ENCODE measurements at places on chromosomes 13 and 19. TPM values are rescaled to one million over a fixed set of nuclear protein-coding genes. Genes with fewer than 3 reads are reported as not detected.

DNA sequence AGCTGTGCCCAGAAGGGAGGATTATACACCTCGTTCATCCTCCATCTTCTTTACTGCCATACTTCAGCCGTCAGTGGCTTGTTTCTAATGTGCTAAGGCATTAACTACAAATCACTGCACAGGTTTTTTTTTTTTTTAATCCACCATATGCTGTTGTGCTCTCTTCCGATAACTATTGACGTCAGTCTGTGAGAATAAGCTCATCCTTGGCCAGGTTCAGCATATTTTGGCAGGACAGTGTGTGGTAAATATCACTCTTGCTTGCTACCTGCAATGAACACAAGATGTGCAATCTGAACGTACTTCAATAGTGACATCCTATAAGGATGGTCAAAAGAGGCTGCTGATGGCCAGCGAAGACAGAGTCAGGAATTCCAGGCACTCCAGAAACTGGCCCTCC, 2030.7 kb upstream of the PCDH20 start:
- no peak for DNase-seq

DNA sequence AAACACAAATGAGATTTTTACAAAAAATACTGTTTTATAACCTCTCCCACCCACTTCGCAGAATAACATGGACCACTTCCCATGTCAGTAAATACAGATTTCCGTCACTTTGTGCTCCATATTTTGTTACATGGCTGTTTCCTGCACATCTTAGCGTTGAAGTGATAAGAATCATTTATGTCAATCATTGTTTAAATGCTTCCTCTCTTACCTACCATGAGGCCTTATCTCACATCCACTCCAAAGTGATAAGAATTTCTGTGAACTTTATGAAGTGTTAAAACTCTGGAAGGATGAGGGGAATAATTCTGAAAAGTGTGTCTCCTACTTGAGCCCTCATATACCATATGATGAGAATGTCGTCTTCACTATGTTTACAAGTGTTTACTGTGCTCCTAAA, 36.6 kb upstream of the IL17D start:
- DNase-seq = no peak

The POU4F1 gene
- total RNA-seq = 0.85 TPM

DNA sequence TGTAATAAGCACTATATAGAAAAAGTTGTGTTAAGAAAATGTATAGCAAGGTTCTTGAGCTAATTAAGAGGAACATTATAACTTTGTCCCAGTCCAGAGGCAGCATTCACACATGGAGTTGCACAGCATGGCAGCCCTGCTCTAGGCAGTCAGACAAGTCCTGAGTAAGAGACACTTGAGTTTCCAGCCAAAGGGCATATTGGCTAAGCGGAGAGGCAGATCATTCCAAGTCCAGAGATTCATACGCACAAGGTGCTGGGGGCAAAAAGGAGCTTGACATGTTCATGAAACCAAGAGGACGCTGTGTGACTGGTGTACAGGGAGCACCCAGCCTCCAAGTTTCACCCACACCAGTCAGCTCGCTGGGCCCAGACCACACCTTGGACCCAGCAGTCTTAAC, 232.6 kb upstream of the IPO5 start:
- no peak for DNase-seq

The PSG2 gene
- not detected for total RNA-seq

- DNase-seq = no peak
Observed at GRCh38 chr19:5951338-5951861, 26.5 kb downstream of the RANBP3 start.

The CACNG6 gene
- total RNA-seq = not detected

DNA sequence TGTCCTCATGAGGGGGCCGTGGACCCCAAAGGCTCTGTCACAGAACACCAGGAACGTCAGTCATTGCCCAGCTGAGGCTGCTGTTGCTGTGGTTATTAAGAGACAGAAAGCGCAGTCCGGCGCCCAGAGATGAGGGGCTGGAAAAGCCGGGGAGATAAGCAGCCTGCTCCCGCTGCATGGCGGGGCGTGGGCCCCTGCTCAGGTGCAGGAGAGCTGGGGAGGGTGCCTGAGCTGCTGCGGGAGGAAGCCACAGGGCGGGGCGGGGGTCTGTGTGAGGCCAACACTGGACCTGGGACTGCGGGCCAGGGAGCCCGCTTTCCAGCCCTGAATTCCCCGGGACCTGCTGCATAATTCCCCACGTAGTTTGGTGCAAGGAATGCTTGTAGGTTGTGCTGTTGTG, 11.3 kb downstream of the SOX1 start:
- no peak for DNase-seq

The MED29 gene
- total RNA-seq = 23.2 TPM

The ZNF578 gene
- total RNA-seq = 0.43 TPM

The SOHLH2 gene
- not detected for total RNA-seq

The WASF3 gene
- total RNA-seq = 17.2 TPM

- DNase-seq = peak; percentile 74
Observed at GRCh38 chr19:17778968-17779929, 15.7 kb upstream of the B3GNT3 start.

DNA sequence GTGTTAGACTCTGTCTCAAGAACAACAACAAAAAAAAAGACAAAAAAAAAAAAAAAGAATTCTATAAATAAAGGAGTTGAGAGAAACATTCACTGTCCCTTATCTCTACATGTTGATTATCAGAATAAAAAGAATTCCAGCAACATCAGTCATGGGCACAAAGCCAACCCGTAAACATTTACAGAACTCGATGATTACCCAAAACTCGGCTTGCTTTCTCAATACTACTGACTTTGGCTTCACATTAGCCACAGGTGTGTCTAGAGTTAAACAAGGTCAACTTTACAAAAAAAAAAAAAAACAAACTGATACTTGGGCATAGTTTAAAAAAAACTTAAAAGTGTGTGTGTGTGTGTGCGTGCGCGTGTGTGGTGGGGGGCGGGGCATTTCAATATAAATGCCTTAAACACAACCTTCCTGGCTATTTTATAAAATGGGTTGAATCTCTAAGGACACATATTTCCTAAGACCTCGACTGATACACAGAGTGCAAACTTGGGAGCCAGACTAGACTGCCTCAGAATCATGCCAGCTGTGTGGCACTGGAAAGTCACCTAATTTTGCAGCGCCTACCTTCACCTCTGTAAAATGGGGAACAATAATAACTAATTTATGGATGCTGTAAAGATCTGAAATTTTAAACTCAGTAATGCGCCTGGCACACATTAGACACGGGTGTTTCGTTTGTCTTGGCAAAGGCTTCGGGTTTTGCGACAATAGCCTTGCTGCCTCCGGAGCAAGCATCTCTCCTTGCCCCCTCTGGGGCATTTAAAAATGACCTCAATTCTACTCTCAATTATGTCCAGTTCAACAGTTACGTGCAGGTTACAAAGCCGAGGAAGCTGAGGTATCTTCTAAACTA, 922 bp downstream of the EBPL start:
- DNase-seq = no peak

The LGI4 gene
- total RNA-seq = not detected

- no peak for DNase-seq
Observed at GRCh38 chr19:58498316-58499020, 13.3 kb downstream of the SLC27A5 start.

DNA sequence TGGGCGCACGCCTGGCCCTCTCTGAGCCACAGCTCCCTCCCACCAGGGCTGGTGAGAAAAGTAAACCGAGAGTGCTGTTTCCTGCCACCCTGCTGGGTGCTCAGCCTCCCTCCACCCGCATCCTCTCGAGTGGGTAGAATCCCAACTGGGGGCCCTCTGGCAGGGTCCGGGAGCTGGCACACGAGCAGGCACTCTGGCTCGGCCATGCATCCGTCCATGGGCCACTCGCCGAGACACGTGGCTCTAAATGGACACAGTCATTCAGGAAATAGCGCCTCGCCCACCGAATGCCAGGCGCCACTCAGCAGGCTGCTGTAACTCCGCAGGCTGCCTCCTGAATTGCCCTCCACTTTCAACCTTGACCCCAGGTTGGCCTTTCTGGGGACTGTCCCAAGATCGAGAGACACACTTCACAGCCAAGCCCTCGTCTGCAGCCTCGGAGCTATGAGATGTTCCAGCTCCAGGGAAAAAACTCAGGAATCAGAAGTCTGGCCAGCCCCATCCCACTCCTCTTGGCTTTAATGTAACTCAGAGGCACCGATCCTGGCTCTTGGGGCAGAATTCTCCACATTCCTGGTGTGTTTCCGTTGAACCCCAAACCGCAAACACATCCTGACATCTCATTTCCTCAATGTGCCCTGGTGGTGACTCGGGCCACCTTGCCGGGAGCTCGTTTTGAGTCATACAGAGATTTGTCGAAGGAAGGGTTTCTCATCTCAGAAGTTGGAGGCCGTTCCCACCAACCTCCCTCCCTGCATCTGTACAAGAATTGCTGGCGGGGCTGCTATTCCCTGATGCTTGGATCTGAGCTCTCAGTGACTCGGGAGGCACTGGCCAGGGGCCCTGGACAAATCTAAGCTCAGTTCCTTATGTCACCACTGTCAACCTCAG, 14.1 kb downstream of the KLF2 start:
- no peak for DNase-seq

- DNase-seq = peak; percentile 82
Observed at GRCh38 chr13:33794576-33794975, 23.4 kb upstream of the RFC3 start.

The MAMSTR gene
- 0.35 TPM for total RNA-seq

DNA sequence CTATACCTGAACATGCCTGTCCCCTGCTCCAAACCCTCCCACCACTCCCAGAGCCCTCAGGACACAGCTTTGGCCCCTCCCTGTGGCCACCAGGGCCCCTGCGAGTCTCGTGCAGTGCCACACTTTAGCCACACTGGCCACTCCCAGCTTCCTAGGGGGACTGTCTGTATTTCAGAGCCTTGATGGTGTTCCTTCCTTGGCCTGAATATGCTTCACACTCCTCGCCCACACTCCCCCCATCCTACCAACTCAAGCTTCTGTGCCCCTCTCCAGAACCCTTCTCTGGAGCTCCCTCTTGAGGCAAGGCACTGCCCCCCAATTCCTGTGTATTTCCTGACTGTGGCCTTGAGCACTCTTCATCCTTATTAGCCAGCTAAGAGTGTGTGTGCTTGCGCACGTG, 80.2 kb downstream of the DPF1 start:
- DNase-seq = peak; percentile 9

DNA sequence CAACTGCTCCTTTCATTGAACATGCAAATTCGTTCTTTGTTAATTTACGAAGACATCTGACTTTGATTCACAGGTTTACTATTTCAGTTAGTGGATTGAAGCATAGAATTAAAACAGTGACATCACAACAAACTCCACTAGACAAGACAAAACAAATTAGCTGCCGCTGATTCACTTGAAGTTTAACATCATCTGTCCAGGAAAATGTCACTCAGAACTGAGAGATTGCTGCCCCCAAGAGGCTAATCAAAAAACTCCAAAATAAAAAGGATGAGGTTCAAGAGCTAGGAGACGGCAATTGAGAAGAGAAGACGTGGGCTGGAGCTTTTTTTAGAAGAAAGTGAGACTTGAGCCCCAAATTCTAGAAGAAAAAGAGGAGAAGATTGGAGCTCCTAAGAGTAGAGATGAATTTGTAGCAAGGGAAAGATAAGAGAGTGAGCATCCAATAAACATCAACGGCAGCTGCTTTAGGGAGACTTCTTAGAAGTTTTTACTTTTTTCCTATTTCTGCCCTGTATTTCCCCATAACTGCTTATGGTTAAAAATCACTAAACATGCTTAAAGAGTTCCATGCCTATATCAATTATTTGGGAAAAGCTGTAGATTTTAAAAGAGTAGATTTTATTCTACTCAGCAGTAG, 40.8 kb upstream of the TPP2 start:
- peak; percentile 78 for DNase-seq

The SNAPC2 gene
- total RNA-seq = 16.7 TPM

GRCh38 chr13:73902296-73902695, 231.9 kb downstream of the KLF12 start:
- DNase-seq = no peak

GRCh38 chr13:47831265-47831664, 169.8 kb downstream of the SUCLA2 start:
- no peak for DNase-seq

GRCh38 chr13:74966814-74967424, 515.0 kb downstream of the TBC1D4 start:
- peak; percentile 40 for DNase-seq

The PCCA gene
- total RNA-seq = 9.7 TPM

DNA sequence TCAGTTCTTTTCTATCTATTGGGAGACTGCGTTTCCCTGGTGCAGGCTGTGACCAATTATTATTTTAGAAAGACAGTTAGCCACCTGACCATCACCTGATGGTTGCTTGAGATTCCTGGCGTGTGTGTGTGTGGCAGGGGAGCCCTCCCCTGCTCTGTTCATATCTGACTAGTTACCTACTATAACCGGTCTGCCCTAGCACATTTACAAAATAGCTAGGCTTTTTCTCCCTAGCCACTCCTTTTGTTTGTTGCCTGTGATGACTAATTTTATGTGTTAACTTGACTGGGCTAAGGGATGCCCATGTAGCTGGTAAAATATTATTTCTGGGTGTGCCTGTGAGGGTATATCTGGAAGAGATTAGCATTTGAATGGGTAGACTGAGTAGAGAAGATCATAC, 76.9 kb downstream of the OLFM4 start:
- DNase-seq = no peak

The LACC1 gene
- total RNA-seq = 1.8 TPM

DNA sequence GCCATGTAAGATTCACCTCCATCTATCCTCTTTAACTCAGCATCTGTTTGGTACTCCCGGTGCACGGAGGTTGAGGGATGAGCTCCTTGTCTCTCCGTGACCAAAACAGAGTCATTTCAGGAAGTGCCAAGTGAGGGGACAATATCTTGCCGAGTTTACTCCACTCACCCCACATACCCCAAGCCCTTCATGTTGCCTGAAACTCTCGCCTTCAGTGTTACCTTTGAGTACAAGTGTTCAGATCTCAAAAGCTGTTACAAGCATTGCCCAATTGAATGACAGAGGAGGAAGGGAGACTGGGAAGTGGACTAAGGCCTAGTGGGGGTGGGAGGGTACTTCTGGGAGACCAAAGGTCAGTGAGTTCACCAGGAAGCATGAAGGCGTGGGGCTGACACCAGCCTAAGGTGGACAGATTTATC, 6.0 kb upstream of the SIGLEC12 start:
- no peak for DNase-seq

DNA sequence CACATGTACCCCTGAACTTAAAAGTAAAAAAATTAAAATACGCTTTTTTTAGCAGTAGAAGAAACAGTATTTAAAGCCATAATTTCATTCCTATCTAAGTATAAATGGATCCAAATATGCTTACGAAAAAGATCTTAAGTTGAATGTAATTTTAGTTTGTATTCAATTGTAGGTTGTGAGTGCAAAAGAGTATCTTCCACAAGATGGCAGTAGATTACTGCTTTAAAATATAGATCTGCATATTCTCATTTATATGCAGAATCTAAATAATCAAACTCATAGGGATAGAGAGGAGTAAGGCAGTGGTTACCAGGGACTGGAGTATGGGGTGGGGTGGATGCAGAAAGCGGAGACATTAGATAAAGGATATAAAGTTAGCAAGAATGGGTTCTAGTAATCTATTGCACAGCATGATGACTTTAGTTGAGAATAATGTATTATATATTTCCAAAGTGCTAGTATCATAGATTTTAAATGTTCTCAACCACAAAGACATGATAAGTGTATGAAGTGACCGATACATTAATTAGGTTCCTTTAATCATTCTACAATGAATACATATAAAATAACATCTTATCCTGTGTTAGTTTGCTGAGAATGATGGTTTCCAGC, 14.2 kb downstream of the OR7A17 start:
- DNase-seq = peak; percentile 46

GRCh38 chr13:99961636-99962035, 9.9 kb downstream of the ZIC5 start:
- DNase-seq = no peak

The PNPLA6 gene
- 35.9 TPM for total RNA-seq

The LIM2 gene
- total RNA-seq = not detected

- DNase-seq = peak; percentile 43
Observed at GRCh38 chr19:13574933-13575332, 68.7 kb upstream of the CACNA1A start.

GRCh38 chr13:114062754-114063153, 69.7 kb downstream of the RASA3 start:
- no peak for DNase-seq
